ENCODE measurements at places on chromosomes 12 and 14.
A peak's percentile ranks its signal among the peaks of the same experiment; 100 is the strongest.

GRCh38 chr12:54358191-54358944 lies 5.9 kb downstream of the GPR84 start:
- no peak for DNase-seq

DNA sequence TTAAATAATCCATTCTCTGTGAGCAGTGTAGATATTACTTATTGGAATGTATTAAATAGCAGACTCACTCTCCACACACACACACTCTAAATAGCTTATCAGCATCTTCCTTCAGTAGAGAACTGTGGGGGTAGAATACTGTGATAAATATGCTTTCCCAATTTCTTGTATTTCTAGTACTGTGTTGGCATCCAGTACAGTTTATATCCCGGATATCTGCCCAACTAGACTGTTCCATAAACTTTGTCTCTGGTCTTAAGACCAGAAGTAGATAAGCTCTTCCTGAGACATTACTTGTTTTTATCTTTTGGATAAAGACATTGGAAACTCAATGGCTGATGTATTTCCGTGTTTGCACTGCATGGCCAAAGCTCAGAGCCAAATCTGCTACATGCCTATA lies 136.2 kb upstream of the PDZRN4 start:
- DNase-seq = no peak

GRCh38 chr14:102878970-102879460 lies 43.4 kb upstream of the AMN start:
- no peak for DNase-seq

DNA sequence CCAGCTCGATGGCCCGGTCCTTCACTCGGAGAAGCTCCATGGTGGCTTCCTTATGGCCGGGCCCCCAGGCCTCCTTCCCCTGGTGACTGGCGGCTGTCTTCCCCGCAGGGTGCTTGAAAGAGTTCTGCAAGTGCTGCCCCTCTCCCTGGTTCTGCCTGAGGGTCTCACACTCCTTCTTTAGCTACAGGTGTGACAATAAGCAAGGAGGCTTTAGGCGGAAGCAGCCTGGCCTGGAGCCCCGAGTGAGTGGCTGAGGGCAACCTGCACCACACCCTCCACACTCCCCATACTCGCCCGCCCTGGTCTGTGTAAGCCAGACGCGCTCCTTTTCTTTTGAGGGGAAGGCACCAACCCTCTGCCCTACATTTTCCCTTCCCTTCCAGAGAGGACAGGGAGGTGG lies 62.5 kb upstream of the GPR68 start:
- DNase-seq = no peak

GRCh38 chr14:68944162-68944561 lies 34.9 kb downstream of the ACTN1 start:
- no peak for DNase-seq

- no peak for DNase-seq
Observed at GRCh38 chr12:25107920-25108319, 87.0 kb downstream of the DNAI7 start.

GRCh38 chr12:121297435-121297991 lies 1.0 kb upstream of the CAMKK2 start:
- peak; percentile 43 for DNase-seq

DNA sequence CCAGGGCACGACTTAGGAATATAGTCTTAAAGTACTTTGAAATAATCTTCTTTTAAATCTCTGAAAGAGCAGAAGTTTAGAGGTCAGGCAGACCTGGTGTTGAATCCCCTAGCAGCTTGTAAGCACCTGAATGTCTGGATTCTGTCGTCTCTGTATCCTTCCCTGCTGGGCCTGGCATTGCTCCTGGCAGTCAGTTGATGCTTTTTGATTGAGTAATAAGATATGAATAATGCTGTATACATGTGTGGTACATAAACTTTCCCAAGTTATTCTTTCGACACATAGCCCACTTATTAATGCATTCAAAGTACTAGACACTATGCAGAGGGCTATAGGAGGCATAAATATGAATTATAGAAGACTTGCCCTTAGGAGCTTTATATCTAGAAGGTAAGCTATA lies 31.4 kb downstream of the EVL start:
- DNase-seq = no peak

DNA sequence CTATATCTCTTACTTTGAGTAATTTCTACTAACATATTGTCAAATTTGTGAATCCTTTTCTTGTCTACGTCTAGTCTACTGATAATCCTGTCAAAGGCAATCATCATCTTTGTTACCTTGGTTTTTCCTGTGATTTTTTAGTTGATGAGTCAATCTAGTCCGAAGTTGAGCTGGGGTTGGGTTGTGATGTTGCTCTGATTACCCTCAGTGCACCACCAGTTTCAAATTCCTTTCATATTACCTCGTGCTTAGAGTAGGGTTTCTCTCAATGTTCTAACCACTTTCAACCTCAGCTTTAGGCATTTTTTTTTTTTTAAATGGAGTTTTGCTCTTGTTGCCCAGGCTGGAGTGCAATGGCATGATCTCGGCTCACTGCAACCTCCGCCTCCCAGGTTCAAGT lies 186.8 kb downstream of the BTG1 start:
- no peak for DNase-seq

GRCh38 chr12:13404631-13405473 lies 208.3 kb downstream of the EMP1 start:
- no peak for DNase-seq

DNA sequence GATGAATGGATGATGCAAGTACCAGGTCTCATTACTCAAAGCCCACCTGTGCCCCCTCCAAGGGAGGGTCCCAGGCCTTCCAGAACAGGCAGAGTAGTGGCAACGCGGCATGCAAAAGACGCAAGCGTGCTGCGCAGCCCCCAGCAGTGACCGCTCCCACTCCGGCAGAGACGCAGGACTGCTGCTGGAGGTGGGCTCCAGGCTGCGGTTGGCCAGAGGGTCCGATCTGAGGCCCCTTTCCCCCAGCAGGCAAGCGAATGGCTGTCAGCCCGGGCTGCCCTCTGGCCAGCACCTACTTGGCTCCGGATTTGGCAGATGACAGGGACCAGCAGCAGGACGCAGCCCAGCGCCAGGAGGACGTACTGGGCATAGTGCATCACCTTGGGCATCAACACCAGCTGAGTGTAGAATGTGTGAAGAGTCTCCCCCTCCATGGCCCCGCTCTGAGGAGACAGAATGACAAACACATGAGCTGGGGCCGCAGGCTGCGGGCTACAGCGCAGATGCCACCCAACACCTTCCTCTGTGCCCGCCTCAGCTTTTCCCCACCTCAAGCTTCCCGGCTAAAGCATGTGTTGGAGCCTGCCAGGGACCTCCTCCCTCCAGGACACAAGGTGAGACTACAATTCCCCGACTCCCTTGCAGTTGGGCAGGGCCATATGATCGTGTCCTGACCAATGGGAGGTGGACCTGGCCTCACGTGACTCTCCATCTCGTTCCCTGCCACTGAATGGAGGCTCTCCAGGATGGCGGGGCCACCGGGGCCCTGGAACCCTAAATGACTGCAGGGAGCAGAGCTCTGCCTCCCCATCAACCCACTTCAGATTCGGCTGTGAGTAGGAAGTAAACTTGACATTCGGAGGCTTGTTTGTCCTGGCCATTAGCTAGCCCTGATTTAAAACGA lies 77.4 kb downstream of the SCARB1 start:
- peak; percentile 90 for DNase-seq

GRCh38 chr14:85233756-85234155 lies 296.2 kb upstream of the FLRT2 start:
- no peak for DNase-seq

DNA sequence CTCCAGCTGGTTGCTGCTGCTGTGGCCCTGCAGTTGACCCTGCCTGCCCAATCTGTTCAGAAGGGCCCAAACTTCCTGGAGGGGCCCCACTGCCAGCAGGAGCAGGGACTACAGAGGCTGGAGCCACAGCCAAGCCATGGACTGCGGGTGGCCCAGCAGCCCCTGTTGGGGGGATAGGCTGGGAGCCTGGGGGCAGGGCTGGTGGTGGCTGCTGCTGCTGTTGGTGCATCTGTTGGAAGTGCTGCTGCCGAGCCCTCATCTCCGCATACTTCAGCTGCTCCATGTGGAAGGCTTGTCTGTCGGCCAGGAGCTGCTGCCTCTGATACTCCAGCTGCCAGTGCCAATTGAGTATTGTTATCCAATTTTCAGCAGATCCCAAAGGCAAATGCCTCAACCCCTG lies 7.2 kb downstream of the MYL6 start:
- DNase-seq = no peak

- DNase-seq = no peak
Observed at GRCh38 chr14:105474483-105475268, at the start of gene CRIP2. CRIP2 (plus strand) TSS chr14:105474821; CDS start chr14:105474863, 42 bp downstream.

DNA sequence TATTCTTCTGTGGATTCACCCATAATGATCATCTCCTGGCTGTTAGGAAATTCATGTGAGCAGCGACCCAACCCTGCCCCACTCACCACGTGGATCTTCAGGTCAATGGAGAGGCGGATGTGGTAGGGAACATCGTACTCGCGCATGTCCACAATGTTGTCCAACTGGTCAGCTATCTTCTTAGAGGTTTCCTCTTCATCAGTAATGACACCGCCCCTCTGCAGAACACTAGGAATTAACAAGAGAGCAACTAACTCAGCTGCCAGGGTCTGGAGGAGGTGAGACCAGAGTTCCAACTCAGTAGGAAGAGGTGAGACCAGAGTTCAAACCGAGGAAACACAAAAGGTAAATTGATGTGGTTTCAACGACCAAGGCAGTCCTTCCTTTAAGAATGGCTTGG lies 9.7 kb downstream of the POLE start:
- DNase-seq = no peak

GRCh38 chr14:65414961-65415589 lies 2.5 kb downstream of the FUT8 start:
- DNase-seq = no peak

GRCh38 chr14:32078023-32078857 lies 1.1 kb downstream of the ARHGAP5 start:
- DNase-seq = no peak

- peak; percentile 28 for DNase-seq
Observed at GRCh38 chr14:100345711-100346110, 22.6 kb downstream of the SLC25A47 start.

- DNase-seq = no peak
Observed at GRCh38 chr12:100156731-100157426, 14.2 kb upstream of the BLTP3B start.

- no peak for DNase-seq
Observed at GRCh38 chr12:97292588-97292987, 170.0 kb upstream of the RMST start.

GRCh38 chr14:68317239-68317638 lies 475.6 kb downstream of the ZFP36L1 start:
- DNase-seq = no peak

DNA sequence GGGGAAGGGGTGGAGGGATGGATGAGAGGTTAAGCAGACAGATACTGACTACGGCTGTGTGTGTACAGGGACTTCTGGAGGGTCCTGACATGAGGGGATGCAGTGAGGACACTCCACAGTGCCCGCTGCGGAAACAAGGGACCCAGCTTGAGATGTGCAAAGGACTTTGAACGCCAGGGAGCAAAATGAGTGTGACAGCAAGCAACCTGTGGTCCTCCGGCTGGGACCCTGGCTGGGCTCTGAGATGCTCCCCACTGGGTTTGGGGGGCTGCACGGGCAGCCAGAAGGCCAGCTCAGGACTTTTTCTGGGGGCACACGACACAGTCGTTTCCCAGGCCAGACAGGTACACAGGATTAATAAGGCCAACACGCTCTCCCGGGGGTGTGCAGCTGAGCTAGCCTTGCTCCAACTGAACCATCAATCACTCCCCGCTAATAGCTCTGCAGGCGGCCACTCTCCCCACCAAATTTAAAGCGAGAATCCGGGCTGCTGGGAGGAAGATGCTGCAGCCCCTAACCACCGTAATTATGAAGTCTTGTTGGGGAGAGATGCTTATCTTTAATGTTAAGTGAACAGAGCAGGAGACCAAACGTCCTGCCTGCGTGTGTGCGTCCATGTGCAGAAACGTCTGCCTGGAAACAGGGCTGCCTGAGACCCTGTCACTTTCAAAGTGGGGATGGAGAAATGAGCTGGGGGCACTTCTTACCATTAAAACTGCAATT lies 51.6 kb upstream of the DLK1 start:
- DNase-seq = no peak

DNA sequence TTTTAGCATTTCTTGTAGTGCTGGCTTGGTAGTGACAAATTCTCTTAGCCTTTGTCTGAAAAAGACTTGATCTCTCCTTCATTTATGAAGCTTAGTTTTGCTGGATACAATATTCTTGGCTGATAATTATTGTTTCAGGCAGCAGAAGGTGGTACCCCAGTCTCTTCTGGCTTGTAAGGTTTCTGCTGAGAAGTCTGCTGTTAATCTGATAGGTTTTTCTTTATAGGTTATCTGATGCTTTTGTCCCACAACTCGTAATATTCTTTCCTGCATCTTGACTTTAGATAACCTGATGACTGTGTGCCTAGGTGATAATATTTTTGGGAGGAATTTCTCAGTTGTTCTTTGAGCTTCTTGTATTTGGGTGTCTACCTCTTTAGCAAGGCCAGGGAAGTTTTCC lies 41.2 kb downstream of the AEBP2 start:
- no peak for DNase-seq

DNA sequence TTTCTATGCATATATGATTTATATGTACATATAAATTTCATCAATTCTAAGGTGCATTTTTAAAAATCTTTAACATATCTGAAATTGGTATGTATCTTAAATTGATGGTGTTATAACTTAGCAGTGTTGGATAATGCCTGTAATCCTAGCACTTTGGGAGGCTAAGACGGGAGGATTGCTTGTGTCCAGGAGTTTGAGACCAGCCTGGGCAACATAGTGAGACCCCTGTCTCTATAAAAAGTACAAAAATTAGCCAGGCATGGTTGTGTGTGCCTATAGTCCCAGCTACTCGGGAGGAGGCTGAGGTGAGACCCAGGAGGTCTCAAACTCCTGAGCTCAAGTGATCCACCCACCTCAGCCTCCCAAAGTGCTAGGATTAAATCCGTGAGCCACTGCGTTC lies 6.5 kb upstream of the GALNT6 start:
- no peak for DNase-seq

- no peak for DNase-seq
Observed at GRCh38 chr14:78023112-78023511, 147.1 kb upstream of the NRXN3 start.

- no peak for DNase-seq
Observed at GRCh38 chr12:104751120-104751519, 207.0 kb downstream of the SLC41A2 start.

DNA sequence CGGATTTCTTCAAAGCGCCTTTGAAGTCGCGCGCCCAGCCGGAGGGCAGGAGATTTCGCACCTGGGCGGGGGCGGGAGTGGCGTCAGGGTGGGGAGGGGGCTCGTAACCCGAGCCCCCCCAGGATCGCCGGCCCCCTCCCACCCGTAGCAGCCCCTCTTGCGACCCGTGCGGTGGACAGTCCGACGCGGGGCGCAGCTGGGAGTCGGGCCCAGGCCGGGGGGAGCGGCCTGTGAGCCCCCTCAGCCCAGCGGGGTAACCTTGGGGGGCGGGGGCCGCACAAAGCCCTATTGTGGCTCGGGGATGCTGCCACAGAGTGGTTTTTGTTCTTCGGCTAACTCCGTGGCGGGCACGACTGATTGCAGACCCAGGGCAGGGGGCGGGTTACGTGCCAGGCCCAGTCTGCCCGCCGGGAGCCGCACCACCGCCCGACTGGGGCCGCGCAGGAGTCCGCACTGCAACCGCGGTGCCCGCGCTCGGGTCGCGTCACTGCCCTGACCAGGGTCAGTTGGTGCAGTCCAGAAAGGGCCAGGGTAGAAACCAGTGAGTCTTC lies 4.2 kb upstream of the AAAS start:
- DNase-seq = no peak

- no peak for DNase-seq
Observed at GRCh38 chr12:99043319-99043914, 398.3 kb downstream of the APAF1 start.

Data from NCI-H510A (cell line).